Fibroblast of skin of back (primary cell): ENCODE measurements at places on chromosomes 1 and 21.

- DNase-seq = no peak
These were observed 227.4 kb downstream of the SDCCAG8 start for GRCh38 chr1:243483071-243483771.

DNA sequence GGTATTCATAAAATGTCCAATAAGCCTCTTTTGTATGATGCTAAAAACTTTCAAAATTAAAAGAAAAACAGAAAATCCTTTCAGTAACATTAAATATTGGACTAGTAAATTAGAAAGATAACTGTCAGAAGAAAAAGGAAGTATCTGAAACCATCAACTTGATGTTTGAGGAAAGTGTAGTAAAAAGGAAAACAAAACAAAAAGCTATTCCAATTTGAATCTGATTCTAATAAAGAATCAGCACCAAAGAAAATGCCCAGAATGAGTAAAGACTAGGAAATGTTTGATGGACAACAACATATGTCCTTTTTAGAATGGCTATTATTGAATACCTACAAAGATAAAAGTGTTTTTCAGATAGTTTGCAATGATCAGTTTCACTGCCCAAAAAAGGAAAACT, 79.9 kb upstream of the RBM34 start:
- DNase-seq = no peak

DNA sequence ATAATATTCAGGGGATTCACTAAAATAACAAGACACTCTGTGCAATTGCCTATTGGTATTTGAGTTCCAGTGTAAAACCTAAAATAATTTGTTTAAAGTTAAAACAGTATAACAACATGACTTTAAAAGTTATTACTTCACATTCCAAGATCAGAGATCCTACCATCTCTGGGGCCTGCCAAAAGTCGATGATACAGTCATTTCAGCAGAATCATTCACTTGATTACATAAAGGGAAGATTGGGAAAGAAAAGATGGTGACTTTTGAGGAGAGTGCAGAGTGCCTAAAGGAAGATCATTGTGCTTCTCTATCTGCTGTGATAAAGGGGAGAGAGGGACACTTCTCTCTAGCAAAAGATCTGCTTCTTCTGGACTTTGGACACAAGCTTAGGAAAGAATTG, 784.4 kb upstream of the ADGRL4 start:
- no peak for DNase-seq

DNA sequence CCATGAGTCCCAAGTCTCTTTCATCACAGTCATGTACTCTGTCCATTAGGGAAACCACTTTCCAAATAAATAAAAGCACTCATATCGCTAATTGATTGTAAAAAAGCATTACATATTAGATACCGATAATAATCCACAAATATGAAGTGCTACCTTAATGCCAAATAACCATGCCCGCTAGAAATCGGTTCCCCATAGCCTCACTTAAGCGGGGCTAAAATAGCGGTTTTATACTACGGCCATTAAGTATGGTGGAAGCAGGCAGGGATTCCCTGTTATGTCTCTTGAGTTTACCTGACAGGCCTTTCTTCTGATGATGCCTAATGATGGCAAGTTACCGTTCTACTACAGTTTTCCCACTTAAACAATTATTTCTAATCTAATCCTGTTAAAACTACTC, 3.9 kb downstream of the ELK4 start:
- DNase-seq = no peak

DNA sequence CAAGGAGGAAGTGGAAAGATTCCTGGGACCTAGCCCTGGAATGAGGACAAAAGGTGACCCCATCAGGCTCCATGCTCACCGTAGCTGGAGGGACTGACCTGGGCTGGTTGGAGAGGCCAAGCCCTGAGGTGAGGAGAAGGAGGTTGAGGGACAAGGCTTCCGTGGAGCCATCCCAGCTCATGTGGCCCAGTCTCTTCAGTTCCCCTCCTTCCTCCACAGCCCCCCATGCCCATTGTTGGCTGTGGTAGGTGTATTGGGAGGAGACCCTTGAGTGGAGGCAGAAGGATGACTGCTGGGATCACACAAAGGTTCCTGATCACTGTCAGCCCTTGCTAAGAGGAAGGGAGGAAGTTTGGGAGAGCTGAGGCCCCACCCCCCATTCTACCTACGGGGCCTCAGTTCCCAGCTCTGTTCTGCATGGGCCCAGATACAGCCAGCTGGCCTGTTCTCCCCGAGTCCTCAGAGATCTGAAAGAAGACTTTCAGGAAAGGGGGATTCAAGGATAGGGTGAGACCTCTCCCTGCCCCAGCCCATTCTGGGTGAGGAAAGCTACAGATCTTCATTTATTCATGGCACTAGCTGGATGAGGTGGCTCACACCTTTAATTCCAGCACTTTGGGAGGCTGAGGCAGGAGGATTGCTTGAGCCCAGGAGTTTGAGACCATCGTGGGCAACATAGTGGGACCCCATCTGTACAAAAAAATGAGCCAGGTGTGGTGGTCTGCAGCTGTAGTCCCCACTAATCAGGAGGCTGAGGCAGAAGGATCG, 17.3 kb downstream of the RHBG start:
- DNase-seq = no peak

GRCh38 chr1:191348328-191348727, 809.9 kb upstream of the RGS18 start:
- no peak for DNase-seq
